Naive thymus-derived CD4-positive, alpha-beta T cell (primary cell): ENCODE measurements at places on chromosomes 16 and 17. TPM values are rescaled to one million over a fixed set of nuclear protein-coding genes. Genes with fewer than 3 reads are reported as not detected.
A peak's percentile ranks its signal among the peaks of the same experiment; 100 is the strongest.

- no peak for DNase-seq
Measured at GRCh38 chr17:74077231-74077630, 126.2 kb upstream of the RPL38 start.

DNA sequence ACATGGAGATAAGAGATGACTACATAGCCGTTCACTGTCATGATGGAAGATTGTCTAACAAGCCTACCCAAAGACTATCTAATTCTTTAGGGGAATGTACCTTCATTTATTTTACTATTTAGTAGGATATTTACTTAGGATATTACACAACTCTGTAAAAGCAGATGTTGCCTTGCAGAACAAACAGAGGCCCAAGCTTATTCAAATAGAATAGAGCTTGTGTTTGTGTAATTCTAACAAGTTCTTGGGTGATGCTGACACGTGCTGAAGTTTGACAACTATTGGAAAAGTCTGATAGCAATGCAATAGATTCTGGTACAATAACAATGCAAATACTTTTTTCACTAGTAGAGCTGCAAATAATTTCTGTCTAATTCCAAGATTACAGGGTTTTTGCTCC lies 447.6 kb downstream of the TOX3 start:
- DNase-seq: no peak

DNA sequence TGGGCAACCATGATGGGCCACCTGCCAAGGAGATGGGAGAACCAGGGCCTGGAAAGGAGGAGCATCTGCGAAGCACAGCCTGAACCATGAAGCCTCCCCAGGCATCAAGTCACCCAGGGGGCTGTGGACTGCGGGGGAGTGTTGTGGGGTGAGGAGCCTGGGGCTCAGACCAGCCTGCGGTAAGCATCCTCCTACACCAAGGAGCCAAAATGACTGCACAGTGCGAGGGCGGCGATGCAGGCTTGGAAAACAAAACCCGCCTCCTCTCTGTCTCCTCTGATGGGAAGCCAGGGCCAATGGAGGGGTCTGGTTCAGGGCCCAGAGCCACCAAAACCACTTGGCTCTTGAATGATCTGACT lies 18.1 kb upstream of the MAF start:
- no peak for DNase-seq

- no peak for DNase-seq
Measured at GRCh38 chr17:32528825-32529224, 42.0 kb downstream of the CDK5R1 start.

DNA sequence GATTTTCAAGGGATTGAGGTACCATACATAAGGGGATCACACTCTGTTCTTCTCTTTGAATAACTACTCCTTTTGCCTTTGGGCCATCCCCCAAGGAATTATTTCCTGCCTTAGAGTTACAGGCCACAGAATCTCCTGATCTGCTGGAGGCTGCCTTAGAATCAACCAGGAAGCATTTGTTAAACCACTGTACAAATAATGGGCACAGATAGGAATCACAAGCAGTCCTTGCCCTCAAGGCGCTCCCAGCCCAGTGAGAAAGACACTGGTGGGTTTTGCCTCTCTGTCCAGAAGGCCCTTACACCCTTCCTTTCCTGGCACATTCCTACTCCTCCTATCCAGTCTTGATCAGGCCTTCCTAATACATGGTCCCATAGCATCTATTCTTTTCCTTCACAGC lies 45.9 kb downstream of the MRTFB start:
- no peak for DNase-seq

DNA sequence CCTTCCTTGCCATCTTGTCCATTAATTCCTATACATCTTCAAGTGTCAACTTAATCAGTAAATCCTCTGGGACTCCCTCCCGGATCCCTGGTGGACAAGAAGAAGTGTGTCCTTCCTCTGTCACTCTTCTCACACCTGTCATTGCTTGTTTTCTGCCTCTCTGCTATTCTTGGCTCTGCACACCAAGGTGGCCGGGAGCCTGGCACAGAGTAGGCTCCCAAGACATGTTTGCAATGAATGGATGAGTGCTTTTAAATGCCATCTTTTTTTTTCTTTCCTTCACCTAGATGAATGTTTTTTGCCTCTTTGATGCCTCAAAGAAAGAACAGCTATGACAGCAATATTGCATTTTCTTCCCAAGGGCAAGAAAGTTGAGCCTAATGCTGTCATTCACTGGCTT lies 58.0 kb upstream of the CLEC18A start:
- DNase-seq: no peak

- DNase-seq: no peak
Measured at GRCh38 chr16:89552913-89553312, 7.6 kb upstream of the RPL13 start.

DNA sequence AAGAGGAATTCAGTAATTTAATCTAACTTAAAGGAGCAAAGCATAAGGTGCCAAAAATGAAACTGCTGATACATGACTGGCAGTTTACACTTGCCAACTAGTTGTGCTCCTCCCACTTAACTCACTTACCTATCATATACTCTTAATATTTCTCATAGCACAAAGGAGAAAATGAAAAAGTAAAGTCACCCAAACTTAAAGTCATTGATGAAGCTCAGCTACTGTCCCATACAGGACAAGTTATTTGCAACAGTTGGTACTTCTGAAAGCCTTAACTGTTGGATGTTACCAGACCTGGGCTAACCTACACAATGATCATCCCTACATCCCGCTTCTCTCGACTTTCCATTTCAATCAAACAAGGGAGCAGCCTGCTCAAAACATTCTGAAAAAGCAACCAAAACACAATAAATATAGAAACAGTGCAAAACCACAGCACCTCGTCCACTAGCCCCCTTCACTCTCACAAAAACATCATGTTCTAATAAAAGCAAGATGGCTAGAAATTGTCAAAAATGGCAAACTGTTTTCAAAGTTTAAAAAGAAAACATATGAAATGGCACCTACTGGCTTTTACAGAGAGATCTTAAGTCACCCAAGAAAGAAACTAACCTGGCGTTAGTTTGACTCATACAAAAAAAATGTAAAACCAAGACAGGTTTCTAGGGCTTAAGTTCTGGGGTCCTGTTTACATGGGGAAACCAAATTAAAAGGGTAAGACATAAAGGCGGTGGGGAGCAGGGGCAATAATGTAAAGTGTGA lies 868 bp downstream of the MED13 start:
- DNase-seq: peak; percentile 18

DNA sequence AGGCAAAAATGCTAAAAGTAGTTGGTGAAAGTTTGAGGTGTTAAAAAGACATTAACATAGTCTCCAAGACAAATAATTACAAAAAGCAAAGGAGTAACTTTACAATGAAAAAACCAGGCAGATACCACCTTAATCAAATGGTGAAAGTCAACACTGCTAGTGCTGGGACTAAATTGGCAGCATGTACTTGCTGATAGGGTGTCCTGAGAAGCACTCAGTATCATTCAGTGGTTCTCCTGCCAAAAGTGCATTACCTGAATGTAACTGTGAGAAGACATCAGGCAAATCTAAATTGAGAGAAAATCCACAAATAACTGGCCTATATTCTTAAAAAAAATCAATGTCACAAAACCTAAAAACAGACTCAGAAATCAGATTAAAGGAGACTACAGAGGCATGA lies 8.0 kb downstream of the KIAA0753 start:
- no peak for DNase-seq

- no peak for DNase-seq
Measured at GRCh38 chr17:14619821-14620220, 318.9 kb downstream of the HS3ST3B1 start.

DNA sequence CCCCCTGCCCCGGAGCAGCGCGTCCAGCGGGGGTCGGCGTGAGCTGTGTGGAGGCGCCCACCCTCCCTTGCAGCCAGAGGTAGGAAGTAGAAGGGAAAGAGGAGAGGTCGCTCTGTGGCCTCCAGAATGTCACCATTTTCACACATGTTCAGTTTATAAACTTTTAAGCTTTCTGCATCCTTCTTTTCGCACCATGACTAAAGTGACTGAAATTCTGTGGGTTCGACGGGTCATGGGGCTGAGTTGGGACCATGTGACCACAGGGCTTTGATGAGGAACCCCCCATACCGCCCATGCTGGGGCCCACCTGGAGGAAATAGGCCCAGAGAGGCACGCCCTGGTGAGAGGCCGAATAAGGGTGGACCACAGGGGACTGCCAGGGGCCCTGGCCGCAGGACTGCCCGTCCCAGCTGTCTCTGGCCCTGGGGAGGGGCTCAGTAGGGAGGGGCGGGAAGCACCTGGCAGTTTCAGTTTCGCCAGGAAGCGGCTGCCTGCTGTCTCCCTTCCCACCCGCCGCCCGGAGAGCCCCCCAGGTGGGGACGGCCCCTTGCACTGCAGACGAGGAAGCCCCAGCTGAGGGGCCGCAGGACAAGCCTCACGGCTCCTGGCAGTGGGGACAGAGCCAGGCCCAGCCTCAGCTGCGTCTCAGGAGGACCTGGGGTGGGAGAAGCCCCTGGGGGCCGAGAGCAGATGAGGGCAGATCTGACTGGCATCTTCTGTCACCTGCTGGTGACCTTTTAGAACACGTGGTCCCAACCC lies 9.0 kb downstream of the CBFA2T3 start:
- no peak for DNase-seq

DNA sequence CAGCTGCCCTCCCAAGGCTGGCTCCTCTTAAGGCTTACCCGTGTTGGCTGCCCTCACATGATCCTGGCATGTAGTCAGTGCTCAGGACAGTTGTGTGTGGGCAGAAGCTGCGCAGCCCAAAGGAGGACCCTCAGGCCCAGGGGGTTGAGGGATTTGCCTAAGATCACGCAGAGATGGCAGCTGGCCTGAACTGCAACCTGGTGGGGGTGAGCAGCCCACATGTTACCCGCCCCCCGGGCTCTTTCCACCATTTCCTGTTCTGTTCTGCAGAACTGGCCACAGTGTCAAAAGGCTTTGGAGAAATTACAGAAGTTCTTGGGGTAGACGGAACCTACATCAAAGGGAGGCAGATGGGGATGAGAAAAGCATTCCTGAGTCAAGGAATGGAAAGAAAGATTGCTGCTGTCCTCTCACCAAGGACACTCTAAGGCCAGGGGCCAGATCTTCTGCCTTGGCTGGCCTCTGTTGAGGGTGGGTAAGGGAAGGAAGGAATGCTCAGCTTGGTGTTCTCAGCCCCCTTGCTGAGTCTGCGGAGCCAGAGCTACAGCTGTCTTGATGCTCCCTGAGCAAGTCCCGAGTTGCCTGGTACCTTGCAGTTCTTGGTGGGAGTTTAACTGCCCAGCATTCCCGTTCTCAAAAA lies 53.0 kb downstream of the EPN2 start:
- DNase-seq: no peak

DNA sequence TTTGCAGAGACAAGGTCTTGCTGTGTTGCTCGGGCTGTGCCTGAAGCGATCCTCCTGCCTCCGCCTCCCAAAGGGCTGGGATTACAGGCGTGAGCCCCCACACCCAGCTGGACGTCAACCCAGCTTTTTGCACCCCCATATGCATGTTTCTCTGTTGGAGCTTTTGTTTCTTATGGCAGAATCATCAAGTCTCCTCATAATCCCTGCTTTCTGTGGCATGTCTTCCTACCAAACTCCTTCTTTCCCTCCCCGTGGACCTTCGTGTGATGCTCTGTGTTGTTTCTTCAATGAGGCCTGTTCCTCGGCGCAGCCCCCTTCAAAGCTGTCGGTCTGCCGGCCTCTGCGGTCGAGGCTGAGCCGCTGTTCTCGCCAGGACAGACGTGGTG lies 71.6 kb downstream of the METRNL start:
- no peak for DNase-seq

DNA sequence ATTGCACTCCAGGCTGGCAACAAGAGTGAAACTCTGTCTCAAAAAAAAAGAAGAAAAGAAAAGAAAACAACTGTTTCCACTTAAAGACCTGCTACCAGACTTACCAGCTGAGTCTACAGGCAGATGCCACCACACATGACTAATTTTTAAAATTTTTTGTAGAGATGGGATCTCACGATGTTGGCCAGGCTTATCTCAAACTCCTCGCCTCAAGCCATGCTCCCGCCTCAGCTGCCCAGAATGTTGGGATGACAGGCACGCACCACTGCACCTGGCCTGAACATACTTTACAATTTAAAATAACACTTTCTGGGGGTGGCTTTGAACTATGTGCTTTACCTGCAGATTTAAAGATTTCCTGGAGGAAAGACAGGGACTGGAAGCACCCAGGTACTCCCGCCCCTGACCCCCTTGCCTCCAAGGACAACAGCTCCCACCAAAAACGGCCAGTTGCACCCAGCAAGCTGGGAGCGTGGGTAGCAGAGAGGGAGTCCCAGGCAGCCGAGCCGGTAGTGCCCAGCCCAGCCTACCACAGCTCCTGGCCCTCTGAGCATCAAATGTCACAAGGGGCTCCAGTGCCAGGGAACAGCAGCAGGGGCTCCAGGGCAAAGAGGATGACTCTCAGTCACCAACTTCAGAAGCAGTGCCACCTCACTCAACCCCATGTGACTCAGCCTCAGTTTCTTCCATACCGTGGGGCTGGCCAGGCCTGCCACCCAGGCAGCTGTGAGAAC lies 262.9 kb downstream of the PARN start:
- no peak for DNase-seq

DNA sequence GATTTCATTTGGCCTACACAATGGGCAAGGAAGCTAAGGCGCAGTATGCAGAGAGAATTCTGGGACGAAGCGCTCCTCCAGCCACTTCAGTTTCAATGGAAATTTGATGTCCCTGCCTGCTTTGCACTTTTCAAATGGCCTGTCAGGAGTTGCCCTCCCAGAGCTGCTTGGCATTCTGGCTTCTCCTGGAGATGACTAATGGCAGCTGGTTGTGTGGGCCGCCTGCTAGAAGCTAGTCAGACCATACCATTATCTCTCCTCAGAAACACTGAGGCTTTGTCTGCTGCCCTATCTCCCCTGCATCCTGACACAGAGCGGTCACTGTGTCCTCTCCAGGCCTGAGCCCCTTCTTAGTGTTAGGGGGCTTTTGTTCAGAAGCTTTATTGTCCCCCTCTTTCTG lies 180.1 kb downstream of the SPECC1 start:
- no peak for DNase-seq

DNA sequence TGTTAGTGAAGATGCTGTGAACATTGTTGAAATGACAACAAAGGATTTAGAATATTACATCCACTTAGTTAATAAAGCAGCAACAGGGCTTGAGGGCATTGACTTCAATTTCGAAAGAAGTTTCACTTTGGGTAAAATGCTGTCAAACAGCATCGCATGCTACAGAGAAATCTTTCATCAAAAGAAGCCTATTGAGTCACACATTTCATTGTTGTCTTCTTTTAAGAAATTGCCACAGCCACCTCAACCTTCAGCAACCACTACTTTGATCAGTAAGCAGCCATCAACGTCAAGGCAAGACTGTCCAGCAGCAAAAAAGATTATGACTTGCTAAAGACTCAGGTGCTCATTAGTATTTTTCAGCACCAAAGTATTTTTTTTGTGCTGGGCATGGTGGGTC lies 13.2 kb upstream of the MAP2K6 start:
- no peak for DNase-seq

RUNDC3A gene
- polyA plus RNA-seq: not detected

ITPRIPL2 gene
- polyA plus RNA-seq: not detected

NT5C3B gene
- 41.9 TPM for polyA plus RNA-seq

CMTM4 gene
- 0.07 TPM for polyA plus RNA-seq

STAT5A gene
- polyA plus RNA-seq: 150 TPM

RAB11FIP4 gene
- 28.1 TPM for polyA plus RNA-seq

SOST gene
- not detected for polyA plus RNA-seq

LGALS9B gene
- polyA plus RNA-seq: not detected

ATXN1L gene
- polyA plus RNA-seq: 10.7 TPM
